ENCODE measurements at places on chromosomes 7 and 10.

- no peak for DNase-seq
Measured at GRCh38 chr7:46774515-46774914, 807.4 kb downstream of the TNS3 start.

- no peak for DNase-seq
Measured at GRCh38 chr10:112148331-112148730, 35.2 kb downstream of the GPAM start.

DNA sequence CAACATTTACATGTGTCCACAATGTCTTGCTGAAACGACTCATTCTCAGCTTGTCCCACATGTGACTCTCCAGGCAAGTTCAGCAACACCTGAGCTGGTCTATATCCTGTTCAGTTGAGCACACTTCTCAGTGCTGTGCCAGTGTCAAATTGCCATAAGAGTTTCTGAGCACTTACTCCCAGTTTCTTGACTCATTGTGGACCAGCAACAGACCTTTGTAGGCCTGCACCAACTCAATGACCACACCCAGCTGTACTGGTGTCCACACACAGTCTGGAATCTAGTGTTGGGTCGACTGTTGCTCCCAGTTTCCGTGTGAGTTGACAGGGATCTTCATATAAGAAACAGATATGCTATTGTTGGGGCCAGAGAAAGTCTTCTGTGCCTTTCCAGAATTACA is 88.0 kb downstream of the PTPN20 start:
- no peak for DNase-seq

GRCh38 chr10:34280599-34281374 is 534.3 kb downstream of the PARD3 start:
- DNase-seq: no peak

- no peak for DNase-seq
Measured at GRCh38 chr10:61981460-61981859, 80.0 kb downstream of the ARID5B start.

- no peak for DNase-seq
Measured at GRCh38 chr7:5797716-5798115, 16.3 kb upstream of the RNF216 start.

- no peak for DNase-seq
Measured at GRCh38 chr7:127766831-127767459, 115.0 kb downstream of the SND1 start.

DNA sequence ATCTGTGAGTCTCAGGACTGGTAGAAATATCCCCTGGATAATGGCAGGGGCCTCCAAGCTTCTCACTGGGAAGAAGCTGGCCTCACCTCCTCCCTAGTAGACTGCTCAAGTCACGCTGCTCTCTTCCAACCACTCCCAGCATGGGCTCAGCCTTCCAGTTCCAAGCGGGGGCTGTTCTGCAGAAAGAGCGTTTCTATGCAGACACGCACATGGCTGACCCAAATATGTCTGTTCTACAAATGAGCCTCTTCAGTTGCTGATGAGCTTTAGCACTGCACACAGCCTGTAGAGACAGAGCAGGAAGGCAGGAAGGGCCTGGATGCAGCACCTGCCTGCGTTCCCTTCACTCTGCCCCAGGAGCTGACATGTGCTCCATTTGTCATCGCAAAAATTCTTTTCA is 523.9 kb upstream of the MGMT start:
- DNase-seq: no peak

GRCh38 chr10:83373671-83374070 is 765.6 kb upstream of the GHITM start:
- no peak for DNase-seq

DNA sequence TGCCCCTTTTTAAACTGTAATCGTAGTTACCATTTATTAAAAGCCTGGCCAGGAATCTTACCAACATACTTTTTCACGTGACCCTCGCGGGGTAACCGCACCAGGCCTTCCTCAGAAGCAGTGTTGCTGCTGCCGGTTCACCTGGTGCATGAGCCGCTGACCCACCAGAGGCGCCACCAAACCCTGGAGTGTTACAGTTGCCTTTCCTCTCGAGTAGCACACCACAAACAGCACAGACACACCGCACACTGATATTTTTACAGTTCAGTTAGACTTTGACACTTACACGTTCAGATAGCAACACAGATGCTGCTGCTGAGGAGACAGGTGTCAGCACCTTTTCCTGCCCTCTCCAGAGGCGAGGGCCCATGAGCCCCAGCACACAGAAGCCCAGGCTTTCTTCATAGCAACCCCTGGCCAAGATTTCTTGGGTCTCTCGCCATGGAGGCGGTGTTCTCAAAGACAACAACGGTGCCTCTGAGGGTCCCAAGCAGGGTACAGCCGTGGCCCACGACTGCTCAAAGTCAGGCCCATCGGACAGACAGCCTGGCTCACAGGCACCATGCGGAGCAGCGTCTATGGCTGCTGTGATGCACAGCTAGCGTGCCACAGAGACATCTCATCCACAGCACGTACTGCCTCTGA is 123.1 kb downstream of the DIP2C start:
- DNase-seq: no peak

DNA sequence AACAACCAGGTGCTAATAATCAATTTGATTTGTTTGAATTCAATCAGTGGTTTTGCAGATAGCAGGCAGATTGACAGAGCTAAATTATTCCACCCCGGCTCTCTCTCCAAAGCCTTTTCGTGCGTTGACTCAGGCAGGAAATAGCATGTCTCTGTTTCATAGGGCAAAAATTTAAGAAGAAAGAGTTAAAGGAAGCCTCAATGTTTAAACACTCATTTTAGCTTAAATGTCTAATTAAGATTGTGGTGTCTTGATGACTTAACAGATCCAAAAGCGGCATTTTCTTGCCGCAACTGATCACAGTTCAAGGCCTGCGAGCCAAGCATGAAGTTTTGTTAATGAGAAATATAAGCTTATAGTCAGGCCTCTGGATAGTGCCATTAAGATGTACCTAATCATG is 1051.1 kb upstream of the AUTS2 start:
- DNase-seq: no peak

DNA sequence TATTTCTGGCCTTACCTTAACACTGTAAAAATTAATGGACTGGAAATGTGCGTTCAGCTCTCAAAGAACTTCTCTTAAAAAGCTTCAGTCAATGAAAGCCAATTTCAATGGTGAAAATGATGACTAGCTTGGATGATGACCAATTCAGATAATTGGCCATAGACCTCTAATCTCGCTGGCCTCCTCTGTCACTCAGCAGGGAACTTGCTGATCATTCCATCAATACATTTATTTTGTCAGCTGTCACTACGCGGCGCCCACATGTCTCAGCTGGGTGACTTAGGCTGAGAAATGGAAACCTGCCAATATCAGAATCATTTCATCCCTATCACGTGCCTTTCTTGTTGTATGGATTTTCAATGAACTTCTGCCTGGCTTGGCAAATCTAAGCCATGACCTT is 673.0 kb upstream of the AUTS2 start:
- no peak for DNase-seq

GRCh38 chr10:106872176-106872575 is 292.3 kb downstream of the SORCS1 start:
- no peak for DNase-seq

DNA sequence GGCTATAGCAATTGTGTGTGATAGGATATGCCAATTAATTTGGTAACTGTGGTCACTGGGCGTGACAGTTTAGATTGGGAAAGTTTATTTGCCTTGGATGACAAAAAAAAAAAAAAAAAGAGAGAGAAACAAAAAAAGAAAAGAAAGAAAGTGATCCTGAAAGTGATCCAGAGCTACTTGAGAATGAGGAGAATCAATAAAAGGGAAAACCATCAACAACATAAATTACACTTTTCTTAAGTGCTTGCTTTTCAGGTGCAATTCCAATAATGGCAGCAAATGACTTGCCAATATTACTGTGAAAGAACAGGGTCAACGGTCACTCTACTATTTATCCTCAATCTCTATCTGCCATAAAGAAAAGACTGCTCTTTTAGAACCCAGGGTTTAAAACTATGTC is 191.8 kb upstream of the SEMA3C start:
- no peak for DNase-seq

DNA sequence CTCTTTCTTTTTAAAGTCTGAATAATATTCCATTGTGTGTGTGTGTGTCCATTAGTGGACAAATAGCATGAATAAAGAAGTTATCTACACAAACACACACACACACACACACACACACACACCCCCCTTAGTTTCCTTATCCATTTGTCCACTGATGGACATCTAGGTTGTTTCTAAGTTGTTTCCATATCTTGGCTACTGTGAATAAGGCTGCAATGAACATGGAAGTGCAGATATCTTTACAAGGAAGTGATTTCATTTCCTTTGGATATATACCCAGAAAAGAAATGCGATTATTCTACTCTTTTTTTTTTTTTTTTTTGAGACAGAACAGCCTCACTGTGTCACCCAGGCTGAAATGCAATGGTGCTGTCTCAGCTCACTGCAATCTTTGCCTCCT is 113.5 kb downstream of the MBL2 start:
- DNase-seq: no peak

DNA sequence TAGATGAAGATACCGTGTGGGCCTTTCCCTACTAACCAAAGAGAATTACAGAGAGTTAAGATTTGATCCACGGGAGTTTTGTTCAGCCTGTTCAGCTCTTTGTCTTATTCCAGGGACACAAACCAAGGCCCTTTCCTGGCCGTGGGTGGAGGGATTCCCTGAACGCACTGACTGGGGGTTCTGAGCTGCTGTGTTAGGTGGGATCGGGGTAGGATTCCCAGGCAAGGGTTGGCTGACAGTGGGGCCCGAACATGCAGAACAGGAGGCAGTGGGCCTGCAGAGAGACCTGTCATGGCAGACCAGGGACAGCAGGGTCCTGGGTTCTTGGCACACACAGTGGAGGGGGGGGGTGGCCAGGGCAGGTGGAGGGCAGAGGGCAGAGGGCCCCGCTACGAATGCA is 89.5 kb upstream of the MKI67 start:
- DNase-seq: no peak

DNA sequence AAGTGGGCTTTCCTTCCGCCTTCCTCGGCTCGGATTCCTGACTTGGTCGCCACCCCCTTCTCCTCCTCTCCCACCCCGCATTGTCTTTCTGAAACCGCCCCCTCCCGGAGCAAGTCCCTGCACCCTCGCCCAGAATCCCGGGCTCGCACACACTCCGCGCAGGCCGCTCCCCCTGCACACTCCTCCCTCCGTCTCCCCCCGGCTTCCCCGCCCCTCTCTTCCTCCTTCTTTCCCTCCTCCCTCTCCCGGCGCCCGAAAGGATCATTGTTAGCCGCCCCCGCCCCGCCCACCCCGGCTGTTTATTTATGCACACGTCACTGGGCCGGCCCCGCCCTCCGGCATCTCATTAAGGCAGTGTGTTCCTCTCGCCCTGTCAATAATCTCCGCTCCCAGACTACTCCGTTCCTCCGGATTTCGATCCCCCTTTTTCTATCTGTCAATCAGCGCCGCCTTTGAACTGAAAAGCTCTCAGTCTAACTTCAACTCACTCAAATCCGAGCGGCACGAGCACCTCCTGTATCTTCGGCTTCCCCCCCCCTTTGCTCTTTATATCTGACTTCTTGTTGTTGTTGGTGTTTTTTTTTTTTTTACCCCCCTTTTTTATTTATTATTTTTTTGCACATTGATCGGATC is at the start of gene TCF7L2:
Gene TCF7L2, plus strand, starts transcription at position 373 of the 633 bp plus-strand sequence. CDS start 510 bp downstream, outside the sequence.
- DNase-seq: peak; percentile 17

GRCh38 chr7:129923709-129924108 is 29.1 kb downstream of the UBE2H start:
- no peak for DNase-seq

DNA sequence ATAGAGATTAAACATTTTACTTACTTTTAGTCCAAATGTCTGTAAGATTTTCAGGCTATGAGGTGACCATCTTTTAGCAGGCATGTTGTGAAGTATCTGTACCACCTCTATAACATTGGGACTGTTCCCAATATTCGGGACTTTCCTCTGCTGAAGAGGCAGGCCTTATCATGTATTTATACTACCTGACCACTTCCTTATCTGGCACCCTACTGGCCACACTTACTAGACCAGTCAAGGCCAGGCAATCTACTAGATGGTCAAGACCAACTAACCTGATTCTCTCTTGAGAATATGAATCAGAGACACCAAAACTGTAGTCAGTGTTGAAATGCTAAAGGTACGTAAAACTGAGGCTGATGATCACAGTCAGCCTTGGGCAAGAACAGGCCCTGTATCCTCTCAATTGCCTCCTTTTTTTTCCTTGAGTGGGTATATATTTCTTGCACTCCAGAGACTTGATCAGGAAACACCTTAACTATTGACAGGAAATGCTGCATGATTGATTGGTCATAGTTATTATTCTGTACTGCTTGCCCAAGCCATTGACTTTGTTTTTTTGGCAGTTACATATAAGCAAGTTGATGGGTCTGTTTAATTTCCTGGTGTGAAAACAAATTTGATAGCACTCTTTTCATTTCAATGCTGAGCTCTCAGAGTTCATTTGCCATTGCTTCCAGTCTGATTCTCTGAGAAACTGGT is 5.2 kb upstream of the PRKAR2B start:
- DNase-seq: no peak

DNA sequence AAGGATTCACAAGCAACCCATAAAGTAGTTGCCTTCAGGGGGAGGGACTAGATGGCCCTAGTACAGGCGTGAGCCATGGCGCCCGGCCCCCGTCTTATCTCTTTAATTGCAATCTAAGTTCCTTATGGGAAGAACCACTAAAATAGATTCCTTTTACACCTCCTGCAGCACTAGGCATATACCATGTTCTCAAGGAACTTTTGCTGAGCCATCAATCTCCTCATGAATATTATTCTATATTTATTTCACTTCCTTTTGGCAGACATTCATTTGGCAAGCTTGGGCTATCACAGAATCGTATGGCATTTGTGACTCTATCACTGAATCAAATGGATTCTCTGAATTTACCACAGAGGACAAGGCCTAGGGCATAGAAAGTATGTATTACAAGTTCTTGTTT is 14.8 kb upstream of the DNAJC12 start:
- no peak for DNase-seq

GRCh38 chr10:118955531-118955930 is 74.0 kb upstream of the NANOS1 start:
- DNase-seq: no peak

DNA sequence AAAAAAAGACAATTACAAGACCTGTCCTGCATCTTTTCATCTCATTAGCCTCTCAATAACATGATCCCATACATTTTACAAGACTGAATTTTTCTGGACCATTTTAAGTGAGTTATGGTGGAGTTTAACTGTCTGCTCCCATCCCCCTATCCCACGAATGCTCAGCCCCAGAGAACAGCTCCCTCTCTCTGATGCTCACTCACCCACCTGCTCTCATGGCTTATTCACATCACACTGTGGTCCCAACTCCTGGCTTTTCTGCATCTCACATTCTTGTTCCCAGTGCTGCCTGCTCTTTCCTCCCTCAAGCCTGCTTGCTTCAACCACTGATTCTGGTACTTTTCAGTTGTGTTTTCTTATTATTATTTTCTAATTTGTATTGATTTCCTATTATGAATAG is 20.4 kb upstream of the CCSER2 start:
- DNase-seq: no peak

GRCh38 chr7:117134889-117135552 is 181.7 kb downstream of the ST7 start:
- no peak for DNase-seq

- no peak for DNase-seq
Measured at GRCh38 chr7:96589038-96589437, 120.6 kb downstream of the SEM1 start.
